ENCODE measurements at places on chromosomes 4 and X. TPM values are rescaled to one million over a fixed set of nuclear protein-coding genes. Genes with fewer than 3 reads are reported as not detected.

- H3K36me3 ChIP-seq, result no peaks in the 10 kb centered on the region
- H3K27me3 ChIP-seq, result no peaks in the 10 kb centered on the region
- no peak overlapping the region for H3K4me3 ChIP-seq
- DNase-seq, result no peak
These were observed 53.8 kb upstream of the ABCG2 start for GRCh38 chr4:88212253-88212561.

GRCh38 chr4:165723051-165723795, 149.8 kb upstream of the TLL1 start:
- no peaks in the 10 kb centered on the region for H3K36me3 ChIP-seq
- H3K27me3 ChIP-seq, result no peaks in the 10 kb centered on the region
- H3K4me3 ChIP-seq, result no peak overlapping the region
- no peak overlapping the region for H3K27ac ChIP-seq
- no peak for DNase-seq

DNA sequence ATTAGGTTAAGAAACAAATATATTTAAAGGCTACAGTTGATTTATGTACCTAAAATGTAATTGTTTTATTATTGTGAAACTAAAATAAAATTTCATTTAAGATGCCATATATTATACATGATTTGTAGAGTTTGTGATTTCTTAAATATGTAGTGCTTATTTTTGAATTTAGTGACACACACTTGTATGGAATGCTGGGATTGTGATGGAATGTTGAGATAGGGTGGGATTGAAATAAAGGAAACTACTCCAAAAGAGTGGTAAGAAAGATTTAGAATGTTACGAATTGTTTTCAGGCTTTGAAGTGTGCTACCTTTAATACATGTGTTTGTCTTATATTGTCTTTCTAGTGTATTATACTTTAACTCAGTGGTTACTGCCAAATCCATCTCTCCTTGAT, 330.3 kb upstream of the PITX2 start:
- no peak for DNase-seq
- H3K27me3 ChIP-seq, result no peaks in the 10 kb centered on the region
- H3K4me3 ChIP-seq, result no peak overlapping the region
- no peaks in the 10 kb centered on the region for H3K4me1 ChIP-seq
- H3K36me3 ChIP-seq, result no peaks in the 10 kb centered on the region

GRCh38 chrX:24260842-24261550, 52.9 kb downstream of the SUPT20HL2 start:
- H3K4me1 ChIP-seq, result no peaks in the 10 kb centered on the region
- no peaks in the 10 kb centered on the region for H3K36me3 ChIP-seq
- peaks cover 6% of the 10 kb centered on the region for H3K27me3 ChIP-seq

DNA sequence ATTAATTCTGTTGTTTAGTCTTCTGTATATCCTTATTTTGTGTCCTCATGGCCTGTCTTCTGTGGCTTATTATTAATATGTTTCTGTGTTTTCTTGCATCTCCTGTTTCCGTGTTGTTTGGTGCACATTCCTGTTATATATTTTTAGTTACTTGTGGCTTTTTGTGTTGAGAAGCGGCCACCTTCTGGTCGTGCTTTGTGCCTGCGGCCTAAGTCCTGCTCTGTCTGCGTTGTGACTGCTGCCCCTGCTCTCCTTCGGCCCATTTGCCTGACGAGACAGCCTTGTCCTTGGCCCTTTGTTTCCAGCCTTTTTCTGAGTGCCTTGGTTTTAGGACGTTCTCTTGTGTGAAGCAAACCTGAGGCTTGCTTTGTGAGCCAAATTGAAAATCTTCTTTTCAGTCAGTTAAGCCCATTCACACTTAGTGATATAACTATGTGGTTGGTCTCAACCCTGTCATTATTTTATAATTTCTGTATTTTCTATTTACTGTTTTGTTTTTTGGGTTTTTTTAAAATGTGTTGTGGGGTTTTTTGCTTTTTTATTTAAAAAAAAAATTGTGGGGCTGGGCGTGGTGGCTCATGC, 43.8 kb downstream of the TNIP2 start:
- H3K27me3 ChIP-seq, result no peaks in the 10 kb centered on the region
- no peaks in the 10 kb centered on the region for H3K36me3 ChIP-seq
- DNase-seq, result no peak
- H3K27ac ChIP-seq, result no peak overlapping the region

DNA sequence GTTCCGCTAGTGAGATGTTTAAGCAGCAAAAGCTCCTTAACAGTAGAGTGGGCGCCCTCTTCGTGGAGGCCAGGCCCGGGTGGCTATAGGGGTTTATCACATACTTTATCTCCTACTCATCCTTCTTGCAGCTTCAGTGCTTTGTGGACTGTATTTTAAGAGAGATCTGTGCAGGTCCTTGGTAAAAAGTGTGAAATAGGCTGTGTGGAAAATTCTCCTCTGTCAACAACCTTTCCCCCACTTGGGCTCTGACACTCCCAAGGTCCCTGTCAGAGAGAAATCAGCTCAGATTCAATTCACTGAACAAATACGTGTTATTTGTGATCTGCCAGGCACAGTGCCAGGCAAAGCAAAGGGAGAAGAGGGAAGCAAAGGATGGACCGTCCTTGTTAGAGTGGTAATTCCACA, 214.3 kb upstream of the PPARGC1A start:
- H3K27me3 ChIP-seq, result no peaks in the 10 kb centered on the region
- H3K36me3 ChIP-seq, result no peaks in the 10 kb centered on the region
- DNase-seq, result no peak
- no peak overlapping the region for H3K4me3 ChIP-seq

GRCh38 chrX:130895299-130895698, 7.7 kb downstream of the ENOX2 start:
- peaks cover 3% of the 10 kb centered on the region for H3K27me3 ChIP-seq
- H3K36me3 ChIP-seq, result no peaks in the 10 kb centered on the region
- no peak overlapping the region for H3K27ac ChIP-seq
- DNase-seq, result no peak
- H3K4me3 ChIP-seq, result no peak overlapping the region

DNA sequence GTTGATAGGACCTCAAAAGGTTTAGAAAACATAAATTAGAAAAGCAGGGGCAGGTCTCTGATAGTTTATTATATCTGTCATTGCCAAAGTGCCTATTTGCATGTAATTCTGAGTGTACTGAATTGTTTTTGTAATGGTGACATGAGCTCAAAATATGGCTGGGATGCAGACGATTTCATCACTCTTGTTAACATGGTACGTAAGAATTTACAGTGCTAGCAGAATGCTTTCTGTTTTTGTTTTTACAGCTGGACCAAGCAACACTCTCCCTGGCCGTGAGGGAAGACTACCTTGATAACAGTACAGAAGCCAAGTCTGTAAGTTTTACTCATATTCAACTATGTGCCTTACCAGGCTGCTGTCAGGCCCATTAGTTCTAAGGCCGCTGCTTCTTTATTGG, 58.1 kb downstream of the PHEX start:
- no peaks in the 10 kb centered on the region for H3K36me3 ChIP-seq
- H3K27ac ChIP-seq, result no peak overlapping the region
- H3K4me1 ChIP-seq, result no peaks in the 10 kb centered on the region
- no peak overlapping the region for H3K4me3 ChIP-seq

- no peak overlapping the region for H3K27ac ChIP-seq
- peak; percentile 2 for DNase-seq
- H3K4me3 ChIP-seq, result peak overlapping the region; percentile 96
- H3K36me3 ChIP-seq, result no peaks in the 10 kb centered on the region
- peaks cover 14% of the 10 kb centered on the region for H3K4me1 ChIP-seq
These were observed 1.0 kb downstream of the TBCK start for GRCh38 chr4:106314960-106315359.

GRCh38 chrX:23900220-23900797, 7.4 kb downstream of the APOO start:
- no peaks in the 10 kb centered on the region for H3K4me1 ChIP-seq
- no peak overlapping the region for H3K4me3 ChIP-seq
- no peak for DNase-seq
- H3K27me3 ChIP-seq, result peaks cover 7% of the 10 kb centered on the region
- no peaks in the 10 kb centered on the region for H3K36me3 ChIP-seq

DNA sequence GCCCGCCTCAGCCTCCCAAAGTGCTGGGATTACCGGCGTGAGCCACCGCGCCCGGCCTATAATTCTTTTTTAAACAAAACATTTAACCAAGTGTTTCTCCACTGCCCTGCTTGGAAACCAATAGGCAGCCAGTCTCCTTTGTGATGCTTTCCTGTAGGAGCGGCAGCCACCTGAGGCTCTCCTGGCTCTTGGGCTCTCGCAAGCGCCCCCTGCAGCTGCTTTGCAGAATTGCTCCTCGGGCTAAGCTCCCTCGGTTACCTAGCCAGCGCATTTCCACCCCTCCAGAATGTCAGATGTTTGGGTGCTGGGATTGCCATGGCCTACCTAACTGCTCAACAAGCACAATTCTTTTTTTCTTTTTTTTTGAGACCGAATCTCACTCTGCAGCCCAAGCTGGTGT, 7.7 kb downstream of the S100P start:
- H3K4me3 ChIP-seq, result no peak overlapping the region
- peaks cover 3% of the 10 kb centered on the region for H3K4me1 ChIP-seq
- DNase-seq, result no peak
- H3K36me3 ChIP-seq, result peaks cover 7% of the 10 kb centered on the region
- H3K27ac ChIP-seq, result no peak overlapping the region

GRCh38 chrX:137118136-137118535, 84.3 kb upstream of the GPR101 start:
- H3K36me3 ChIP-seq, result no peaks in the 10 kb centered on the region
- no peak overlapping the region for H3K27ac ChIP-seq
- no peaks in the 10 kb centered on the region for H3K4me1 ChIP-seq
- no peak overlapping the region for H3K4me3 ChIP-seq
- no peak for DNase-seq

The ZFP92 gene
- 0.91 TPM for total RNA-seq

The ITM2A gene
- 60.6 TPM for total RNA-seq

The MAGED4B gene
- total RNA-seq, result 13.3 TPM

The SLIT2 gene
- 11.5 TPM for total RNA-seq
